ENCODE measurements at places on chromosomes 2 and 18.

DNA sequence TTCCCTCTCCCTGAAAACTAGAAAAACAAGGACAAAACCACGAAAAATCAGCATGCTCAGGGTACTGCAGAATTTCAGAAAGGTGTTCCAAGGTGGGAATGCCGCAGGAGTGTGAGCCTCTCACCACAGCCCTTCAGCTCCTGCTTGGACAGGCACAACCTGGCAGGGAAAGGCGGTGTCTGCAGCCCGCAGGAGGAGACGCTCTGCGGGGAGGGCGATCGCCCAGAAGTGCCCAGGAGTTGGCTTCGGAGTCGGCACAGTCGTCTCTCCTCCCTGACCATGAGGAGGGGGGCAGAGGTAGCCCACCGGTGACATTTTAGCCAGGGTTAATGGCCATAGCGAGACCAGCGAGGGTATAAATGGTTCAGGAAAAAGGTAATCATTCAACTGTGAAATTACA is 57.2 kb downstream of the TMEM18 start:
- no peak for DNase-seq

GRCh38 chr2:154762638-154763037 is 64.1 kb downstream of the KCNJ3 start:
- DNase-seq, result no peak

GRCh38 chr2:72148837-72149555 is 1.3 kb upstream of the CYP26B1 start:
- DNase-seq, result peak; percentile 41

GRCh38 chr18:27045342-27045741 is 139.8 kb downstream of the CHST9 start:
- DNase-seq, result no peak

GRCh38 chr2:42304059-42304713 is 56.8 kb downstream of the COX7A2L start:
- no peak for DNase-seq

- peak; percentile 32 for DNase-seq
Measured at GRCh38 chr2:230956827-230957755, 32.0 kb upstream of the GPR55 start.

DNA sequence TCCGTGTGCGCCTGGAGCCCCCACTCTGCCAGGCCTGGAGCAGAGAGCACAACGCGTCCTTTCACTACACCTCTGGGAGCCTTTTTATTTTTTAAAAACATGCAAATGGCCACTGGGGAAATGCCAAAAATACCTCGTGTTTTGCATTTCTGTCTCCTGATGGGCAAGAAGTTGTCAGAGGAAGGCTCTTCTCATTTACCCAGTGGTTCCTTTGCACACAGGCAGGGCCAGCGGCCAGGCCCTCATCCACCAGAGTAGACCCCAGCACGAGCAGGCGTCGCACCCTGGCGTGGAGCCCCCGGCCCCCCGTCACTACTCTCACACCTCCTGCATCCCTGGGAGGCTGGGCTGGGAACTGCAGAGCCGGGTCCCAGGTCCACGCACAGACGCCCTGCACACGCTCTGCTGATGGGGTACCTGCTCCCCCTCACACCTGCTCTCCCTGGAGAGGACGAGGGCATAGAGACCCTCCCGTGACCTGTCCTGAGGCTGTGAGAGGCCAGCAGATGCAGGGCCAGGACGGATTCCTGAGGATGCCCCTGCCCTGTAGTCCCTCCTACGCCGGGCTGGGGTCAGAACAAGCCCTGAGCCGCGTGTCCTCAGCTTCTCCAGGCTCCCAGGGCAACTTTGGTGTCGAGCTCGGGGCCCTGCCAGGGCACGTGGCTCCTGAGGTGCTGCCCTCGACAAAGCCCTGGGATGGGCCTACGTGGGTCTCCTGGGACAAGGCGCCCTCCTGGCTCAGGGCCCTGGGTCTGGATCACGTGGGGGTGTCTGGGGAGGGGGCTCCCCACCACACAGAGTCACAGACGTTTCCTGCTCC is 65.0 kb downstream of the NFATC1 start:
- DNase-seq, result no peak

DNA sequence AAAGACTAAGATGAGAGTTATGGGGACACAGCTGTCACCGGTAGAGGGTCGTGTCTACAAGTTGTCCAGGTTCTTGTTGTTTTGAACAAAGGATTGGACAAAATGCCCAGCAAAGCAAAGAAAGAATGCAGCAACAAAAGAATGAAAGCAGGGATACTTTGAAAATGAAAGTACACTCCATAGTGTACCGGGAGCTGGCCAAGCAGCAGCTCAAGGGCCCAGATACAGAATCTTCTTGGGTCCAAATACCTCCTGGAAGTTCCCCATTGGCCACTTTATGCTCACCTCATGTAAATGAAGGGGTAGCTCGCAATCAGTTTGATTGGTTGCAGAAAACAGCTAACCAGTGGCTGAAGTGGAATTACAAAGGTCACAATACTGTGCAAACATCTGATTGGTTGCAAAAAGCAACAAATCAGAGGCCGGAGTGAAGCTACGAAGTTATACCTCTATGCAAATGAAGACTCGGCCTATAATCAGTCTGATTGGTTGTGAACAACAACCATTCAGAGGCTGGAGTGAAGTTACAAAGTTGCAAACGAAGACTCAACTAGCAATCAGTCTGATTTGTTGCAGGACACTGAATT is 474.9 kb upstream of the TMEFF2 start:
- no peak for DNase-seq

- DNase-seq, result no peak
Measured at GRCh38 chr2:16137080-16137755, 196.9 kb downstream of the MYCN start.

- no peak for DNase-seq
Measured at GRCh38 chr2:146912536-146912935, 932.3 kb upstream of the ACVR2A start.

GRCh38 chr2:67895227-67895941 is 167.4 kb downstream of the C1D start:
- DNase-seq, result no peak

DNA sequence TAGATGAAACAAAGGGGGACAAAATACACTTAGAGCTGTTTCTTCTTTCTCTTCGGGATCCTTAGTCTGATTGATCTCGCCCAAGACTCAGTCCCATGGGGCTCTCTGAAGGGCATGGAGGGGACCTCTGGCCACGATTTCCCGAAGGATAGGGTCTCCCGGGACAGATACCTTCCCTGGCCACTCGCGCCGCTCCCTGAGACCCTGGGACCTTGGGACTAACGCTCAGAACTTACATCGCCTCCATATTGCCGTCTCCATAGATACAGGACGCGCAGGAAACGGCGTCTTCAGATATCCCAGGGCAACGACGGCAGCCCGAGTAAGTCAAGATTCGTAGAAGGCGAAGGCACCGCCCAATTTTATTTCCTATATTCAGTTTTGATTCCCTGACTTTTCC is at the start of gene CFAP65:
TSS of gene CFAP65 (minus strand) at position 265 of the 400 bp plus-strand sequence. CDS start 2,468 bp downstream, outside the sequence.
- DNase-seq, result peak; percentile 30

GRCh38 chr2:168660870-168661862 is 141.3 kb upstream of the NOSTRIN start:
- DNase-seq, result no peak

DNA sequence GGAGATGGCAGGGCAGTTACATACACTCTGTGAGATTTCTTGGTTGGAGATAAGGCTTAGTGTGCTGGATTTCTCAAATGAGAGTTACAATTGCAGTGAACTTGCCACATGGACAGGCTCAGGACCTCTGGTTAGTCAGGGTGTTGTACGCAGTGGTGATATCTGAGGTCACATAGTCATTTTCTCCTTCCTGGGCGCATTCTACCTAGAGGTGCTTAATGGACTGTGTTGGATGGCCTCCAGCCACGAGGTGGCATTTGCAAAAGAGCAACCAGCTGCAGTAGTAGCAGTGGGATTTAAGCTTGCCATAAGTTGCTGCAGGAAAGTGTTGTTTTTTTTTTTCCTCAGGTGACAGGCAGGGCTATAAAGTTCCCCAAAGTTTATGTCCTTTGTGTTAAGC is 173.8 kb upstream of the TMEM200C start:
- no peak for DNase-seq

GRCh38 chr2:62826141-62826540 is 120.6 kb downstream of the EHBP1 start:
- DNase-seq, result no peak

GRCh38 chr2:7701791-7702190 is 784.6 kb downstream of the RNF144A start:
- no peak for DNase-seq

GRCh38 chr2:2587354-2587753 is 256.3 kb upstream of the MYT1L start:
- no peak for DNase-seq

DNA sequence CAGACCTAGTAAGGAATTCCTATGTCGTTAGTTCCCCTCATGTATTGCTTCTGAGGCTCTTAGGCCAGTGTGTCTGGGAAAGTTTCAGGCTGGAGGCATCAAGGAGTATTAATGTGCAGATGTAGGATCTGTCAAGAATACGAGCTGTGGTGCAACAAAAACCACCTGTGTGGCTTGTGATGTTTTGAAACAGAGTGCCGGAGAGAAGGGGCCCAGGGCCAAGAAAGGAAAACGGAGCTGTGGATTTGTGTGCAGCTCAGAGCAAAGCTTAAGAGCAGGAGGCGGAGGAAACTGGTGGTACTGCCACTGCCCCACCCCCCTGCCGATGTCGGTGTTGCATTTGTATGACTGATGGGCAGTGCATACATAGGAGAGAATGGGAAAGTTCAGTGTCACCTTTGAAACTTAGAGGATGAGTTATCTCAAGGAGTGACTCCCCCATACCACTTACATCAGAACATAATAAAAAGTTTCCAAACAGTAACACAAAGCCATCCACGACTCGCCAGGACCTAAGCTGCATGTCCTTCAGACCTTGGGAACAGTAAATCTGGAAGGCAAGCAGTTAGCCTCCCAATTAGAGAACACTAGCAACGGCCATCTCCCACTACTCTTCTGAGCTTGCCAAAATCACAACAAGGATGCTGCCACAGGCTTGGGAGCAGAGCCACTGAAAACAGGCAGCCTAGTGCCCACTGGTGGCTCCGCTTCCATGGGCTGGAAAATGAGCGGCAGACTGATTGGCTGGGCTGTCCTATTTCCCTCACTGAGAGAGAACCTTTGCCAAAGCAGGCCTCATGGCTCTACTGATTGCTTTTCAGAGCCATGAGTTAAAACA is 152.7 kb upstream of the NT5C1B start:
- DNase-seq, result no peak

- DNase-seq, result no peak
Measured at GRCh38 chr2:2022941-2023586, 278.7 kb upstream of the PXDN start.

GRCh38 chr2:75586971-75587370 is 26.2 kb upstream of the EVA1A start:
- no peak for DNase-seq

DNA sequence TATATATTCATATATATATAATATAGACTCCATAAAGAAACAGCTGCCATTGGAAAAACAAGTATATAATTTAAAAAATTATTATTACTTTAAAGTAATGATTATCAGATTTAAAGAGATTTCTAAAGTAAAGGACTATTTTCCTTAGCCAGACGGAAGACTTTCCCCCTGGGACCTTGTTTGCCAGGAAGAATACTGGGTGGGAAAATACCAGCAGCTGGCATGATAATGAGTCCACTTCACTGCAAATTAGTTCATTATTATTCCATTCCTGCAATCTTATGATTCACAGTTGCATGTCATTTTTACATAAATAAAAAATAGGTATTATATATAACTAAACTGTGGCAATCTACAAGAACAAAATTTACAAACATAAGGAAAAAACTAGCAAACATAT is 339.8 kb upstream of the CDH7 start:
- DNase-seq, result no peak

- no peak for DNase-seq
Measured at GRCh38 chr2:135047300-135047699, at the start of gene MAP3K19. Gene MAP3K19, minus strand, starts transcription at chr2:135047447. Its CDS starts 22,800 bp downstream, at chr2:135024647.

GRCh38 chr2:123851281-123851680 is 173.8 kb upstream of the CNTNAP5 start:
- DNase-seq, result no peak

- no peak for DNase-seq
Measured at GRCh38 chr2:132415915-132416722, 486 bp upstream of the GPR39 start.

DNA sequence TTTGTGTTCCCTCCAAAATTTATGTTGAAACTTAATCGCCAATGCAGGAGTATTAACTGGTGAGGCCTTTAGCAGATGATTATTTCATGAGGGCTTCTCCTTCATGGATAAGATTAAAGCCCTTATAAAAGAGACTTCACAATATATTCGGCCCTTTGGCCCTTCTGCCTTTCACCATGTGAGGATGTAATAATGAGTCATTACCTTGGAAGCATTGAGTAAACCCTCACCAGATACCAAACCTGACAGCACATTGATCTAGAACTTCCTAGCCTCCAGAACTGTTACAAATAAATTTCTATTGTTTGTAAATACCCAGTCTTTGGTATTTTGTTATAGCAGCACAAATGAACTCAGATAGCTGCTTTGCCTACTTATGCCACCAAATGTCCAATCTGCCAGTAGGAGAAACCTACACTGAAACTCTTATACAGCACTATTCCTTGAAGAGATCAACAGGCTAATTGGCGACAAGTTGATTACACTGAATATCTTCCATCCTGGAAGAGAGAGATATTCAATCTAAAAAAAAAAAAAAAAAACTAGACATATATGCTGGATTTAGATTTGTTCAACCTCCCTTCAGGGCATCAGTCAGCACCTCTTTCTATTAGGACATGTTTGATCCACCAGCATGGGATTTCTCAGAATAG is 125.9 kb upstream of the COL5A2 start:
- DNase-seq, result no peak

- DNase-seq, result no peak
Measured at GRCh38 chr18:25843791-25844190, 246.6 kb downstream of the SS18 start.

GRCh38 chr2:136373841-136374240 is 255.9 kb upstream of the CXCR4 start:
- DNase-seq, result no peak

All from activated naive CD4-positive, alpha-beta T cell treated with anti-CD3 and anti-CD28 coated beads, Interleukin-2, amount 50 U/mL, for 16 hours (primary cell).